ENCODE measurements at places on chromosomes 16 and 17. TPM values are rescaled to one million over a fixed set of nuclear protein-coding genes. Genes with fewer than 3 reads are reported as not detected.

- no peak overlapping the region for H3K4me3 ChIP-seq
- H3K36me3 ChIP-seq, result peaks cover 14% of the 10 kb centered on the region
- no peak for DNase-seq
- H3K4me1 ChIP-seq, result no peaks in the 10 kb centered on the region
Measured at GRCh38 chr17:59754552-59754951, 47.1 kb downstream of the VMP1 start.

DNA sequence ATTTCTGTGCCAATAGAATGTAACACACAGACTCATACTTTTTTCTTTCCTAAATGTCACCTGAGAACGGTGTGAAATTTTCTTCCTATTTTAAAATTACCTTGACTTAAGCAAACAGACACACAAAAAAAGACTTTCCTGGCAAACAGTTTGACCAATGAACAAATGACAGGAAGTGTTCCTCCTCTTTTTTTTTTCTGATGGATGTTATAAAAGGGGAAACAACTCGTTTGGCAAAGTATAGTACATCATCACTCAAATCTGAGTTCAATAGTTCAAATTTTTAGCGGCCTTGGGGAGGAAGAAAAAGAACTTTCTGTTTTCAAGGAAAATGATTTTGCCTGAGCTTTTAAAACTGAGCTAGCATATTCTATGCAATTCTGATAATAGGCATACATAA lies 19.8 kb downstream of the HS3ST3A1 start:
- no peak overlapping the region for H3K4me3 ChIP-seq
- H3K27ac ChIP-seq, result no peak overlapping the region
- H3K36me3 ChIP-seq, result peaks cover 9% of the 10 kb centered on the region
- DNase-seq, result no peak
- H3K27me3 ChIP-seq, result no peaks in the 10 kb centered on the region
- peaks cover 2% of the 10 kb centered on the region for H3K4me1 ChIP-seq

DNA sequence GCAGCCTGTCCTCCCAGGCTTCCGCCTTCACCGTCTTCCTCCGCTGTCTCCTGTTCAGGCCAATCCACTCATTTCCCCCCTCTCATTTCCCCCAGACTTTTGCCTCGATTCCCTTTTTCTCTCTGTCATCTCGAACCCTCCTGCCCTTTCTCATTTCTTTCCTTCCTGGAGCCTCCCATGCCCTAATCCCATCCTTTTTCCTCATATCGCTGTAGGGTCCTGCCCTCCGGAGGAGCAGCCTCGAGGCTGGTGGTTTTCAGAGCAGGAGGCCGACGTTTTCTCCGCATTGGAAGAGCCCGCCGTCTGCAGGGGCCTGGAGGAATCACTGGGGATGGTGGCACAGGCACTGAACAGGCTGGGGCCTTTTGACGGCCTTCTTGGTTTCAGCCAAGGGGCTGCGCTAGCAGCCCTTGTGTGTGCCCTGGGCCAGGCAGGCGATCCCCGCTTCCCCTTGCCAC lies 597 bp downstream of the OVCA2 start:
- no peaks in the 10 kb centered on the region for H3K27me3 ChIP-seq
- peak; percentile 62 for DNase-seq
- H3K36me3 ChIP-seq, result peaks cover 7% of the 10 kb centered on the region

DNA sequence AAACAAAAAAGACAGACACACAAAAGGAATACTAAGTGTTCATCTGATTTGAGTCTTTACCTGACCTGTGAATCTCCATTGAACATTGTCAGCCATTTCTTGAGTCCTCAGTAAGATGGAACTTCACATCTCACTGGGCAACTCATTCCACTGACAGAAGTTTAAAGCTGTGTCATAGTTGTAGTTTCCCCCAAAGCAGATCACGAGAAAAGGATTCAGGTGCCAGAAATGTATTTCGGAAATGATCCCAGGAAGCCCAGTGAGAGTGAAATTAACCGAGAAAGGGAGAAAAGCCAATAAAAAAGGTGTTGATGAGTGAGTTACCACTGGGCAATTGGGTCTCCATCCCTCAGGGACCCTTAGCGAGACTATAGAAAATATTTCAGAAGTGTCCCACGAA lies 6.5 kb downstream of the CHD9 start:
- DNase-seq, result no peak
- H3K27me3 ChIP-seq, result no peaks in the 10 kb centered on the region
- 0 out of 2 replicates have a peak, but pooled peaks cover 2% of the 10 kb centered on the region for H3K4me1 ChIP-seq
- H3K36me3 ChIP-seq, result no peaks in the 10 kb centered on the region
- no peak overlapping the region for H3K27ac ChIP-seq

The TP53TG3F gene
- total RNA-seq, result not detected

GRCh38 chr17:53630638-53631037 lies 192.1 kb upstream of the KIF2B start:
- H3K4me3 ChIP-seq, result no peak overlapping the region
- H3K36me3 ChIP-seq, result no peaks in the 10 kb centered on the region
- no peaks in the 10 kb centered on the region for H3K27me3 ChIP-seq
- H3K4me1 ChIP-seq, result peaks cover 6% of the 10 kb centered on the region

GRCh38 chr16:59148769-59149155 lies 414.6 kb upstream of the GOT2 start:
- H3K27ac ChIP-seq, result no peak overlapping the region
- no peaks in the 10 kb centered on the region for H3K36me3 ChIP-seq
- H3K27me3 ChIP-seq, result no peaks in the 10 kb centered on the region
- H3K4me1 ChIP-seq, result no peaks in the 10 kb centered on the region
- no peak for DNase-seq
- H3K4me3 ChIP-seq, result no peak overlapping the region

DNA sequence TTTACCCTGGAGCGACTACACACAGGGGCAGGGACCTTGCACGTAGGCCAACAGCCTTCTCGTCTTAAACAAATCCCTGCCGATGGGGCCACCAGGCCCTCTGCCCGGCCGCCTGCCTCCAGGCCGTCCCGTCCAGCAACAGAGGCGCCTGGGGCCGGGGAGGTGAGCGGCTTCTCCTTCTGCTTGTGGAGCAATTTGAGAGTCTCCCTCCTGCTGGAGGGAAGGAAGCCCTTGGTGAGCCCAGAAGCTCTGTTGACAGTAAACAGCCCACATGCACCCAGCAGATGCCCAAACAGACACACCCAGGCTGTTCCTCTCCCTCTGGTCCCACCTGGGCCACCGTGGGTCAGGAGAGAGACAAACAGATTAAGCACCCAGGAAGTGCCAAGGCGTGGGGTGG lies 8.1 kb downstream of the SLC43A2 start:
- no peaks in the 10 kb centered on the region for H3K27me3 ChIP-seq
- no peak overlapping the region for H3K4me3 ChIP-seq
- peaks cover 5% of the 10 kb centered on the region for H3K36me3 ChIP-seq
- no peak for DNase-seq

DNA sequence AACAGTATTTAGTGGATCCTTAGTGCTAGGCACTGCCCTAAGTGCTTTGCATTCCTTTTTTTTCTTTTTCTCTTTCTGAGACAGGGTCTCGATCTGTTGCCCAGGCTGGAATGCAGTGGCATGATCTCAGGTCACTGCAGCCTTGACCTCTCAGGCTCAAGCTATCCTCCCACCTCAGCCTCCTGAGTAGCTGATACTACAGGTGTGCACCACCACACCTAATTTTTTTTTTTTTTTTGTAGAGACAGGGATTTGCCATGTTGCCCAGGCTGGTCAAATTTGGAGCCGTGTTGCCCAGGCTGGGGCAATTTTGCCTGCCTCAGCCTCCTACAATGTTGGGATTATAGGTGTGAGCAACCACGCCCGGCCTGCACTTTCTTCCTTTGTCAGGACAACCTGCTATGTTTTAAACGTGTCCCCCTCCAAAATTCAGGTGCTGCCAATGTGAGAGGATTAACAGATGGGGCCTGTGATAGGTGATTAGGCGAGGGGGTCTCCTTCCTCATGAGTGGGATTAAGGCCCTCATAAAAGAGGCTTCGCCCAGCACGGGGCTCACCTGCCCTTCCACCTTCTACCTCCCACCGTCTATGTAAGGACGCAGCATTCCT lies 5.4 kb downstream of the NQO1 start:
- H3K27me3 ChIP-seq, result no peaks in the 10 kb centered on the region
- no peaks in the 10 kb centered on the region for H3K4me1 ChIP-seq
- H3K36me3 ChIP-seq, result peaks cover 5% of the 10 kb centered on the region
- no peak overlapping the region for H3K4me3 ChIP-seq
- no peak for DNase-seq
- no peak overlapping the region for H3K27ac ChIP-seq

DNA sequence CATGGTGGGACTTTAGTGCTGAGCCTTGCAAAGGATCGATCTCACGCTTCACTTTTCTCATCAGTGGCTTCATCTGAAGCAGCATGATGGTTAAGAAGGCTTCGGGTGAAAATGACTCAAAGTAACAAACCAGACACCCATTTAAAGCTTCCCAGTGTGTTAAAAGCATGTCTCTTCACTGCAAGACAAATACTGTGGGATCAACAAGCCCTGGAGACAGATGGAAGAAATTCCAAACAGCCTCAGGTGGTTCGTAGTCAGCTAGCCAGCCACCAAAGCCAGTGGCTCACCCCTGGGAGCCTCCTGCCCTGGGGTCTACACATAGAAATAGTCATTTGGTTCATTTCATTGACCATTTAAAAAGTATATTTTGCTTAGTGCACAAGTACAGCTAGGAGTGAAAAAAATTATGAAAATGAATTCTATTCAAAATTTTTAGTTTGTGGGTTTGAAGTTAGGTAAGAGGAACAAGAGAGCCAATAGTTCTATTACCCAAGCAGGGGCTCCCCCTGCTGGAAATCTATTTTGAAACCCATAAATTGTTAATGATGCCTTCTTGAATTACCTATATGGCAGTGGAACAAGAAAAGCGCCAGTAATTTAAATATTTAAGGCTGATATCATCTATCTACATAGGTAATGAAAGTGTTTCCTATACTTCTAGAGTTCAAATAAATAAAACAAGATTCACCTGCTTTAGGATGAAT lies 51.6 kb downstream of the PMP22 start:
- H3K4me1 ChIP-seq, result no peaks in the 10 kb centered on the region
- H3K27ac ChIP-seq, result no peak overlapping the region
- no peaks in the 10 kb centered on the region for H3K36me3 ChIP-seq
- DNase-seq, result no peak
- H3K4me3 ChIP-seq, result no peak overlapping the region

DNA sequence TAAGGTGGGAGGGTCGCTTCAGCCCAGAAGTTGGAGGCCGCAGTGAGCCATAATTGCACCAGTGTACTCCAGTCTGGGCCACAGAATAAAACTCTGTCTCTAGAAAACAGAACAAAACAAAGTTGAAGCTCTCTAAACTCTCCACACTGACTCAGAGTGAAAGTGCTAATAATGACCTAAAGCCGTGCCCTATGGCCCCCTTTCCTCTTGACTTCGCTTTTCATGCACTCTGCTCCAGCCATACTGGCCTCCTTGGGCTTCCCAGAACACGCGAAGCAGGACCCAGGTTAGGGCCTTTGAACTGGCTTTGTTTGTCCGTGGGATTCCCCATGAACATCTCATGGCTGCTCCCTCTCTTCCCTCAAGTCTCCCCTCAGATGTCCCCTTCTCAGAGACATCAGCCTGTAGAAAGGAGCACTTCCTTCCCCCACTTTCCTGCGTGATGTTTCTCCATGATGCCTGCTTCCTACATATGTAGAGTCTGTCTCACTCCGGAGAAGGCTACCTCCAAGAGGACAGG lies 18.6 kb upstream of the SPN start:
- no peaks in the 10 kb centered on the region for H3K4me1 ChIP-seq
- H3K27me3 ChIP-seq, result no peaks in the 10 kb centered on the region
- no peak for DNase-seq
- no peak overlapping the region for H3K27ac ChIP-seq

The CPHXL2 gene
- not detected for total RNA-seq

The OGFOD1 gene
- 66.5 TPM for total RNA-seq

The KRT16 gene
- not detected for total RNA-seq

The WSCD1 gene
- total RNA-seq, result 33.6 TPM

GRCh38 chr16:12170103-12171040 lies 193.8 kb downstream of the SNX29 start:
- no peak overlapping the region for H3K4me3 ChIP-seq
- no peaks in the 10 kb centered on the region for H3K27me3 ChIP-seq
- H3K36me3 ChIP-seq, result no peaks in the 10 kb centered on the region

GRCh38 chr16:1019231-1020090 lies 37.9 kb downstream of the SOX8 start:
- DNase-seq, result no peak
- H3K36me3 ChIP-seq, result no peaks in the 10 kb centered on the region
- H3K4me3 ChIP-seq, result no peak overlapping the region
- H3K27me3 ChIP-seq, result no peaks in the 10 kb centered on the region

- no peaks in the 10 kb centered on the region for H3K4me1 ChIP-seq
- no peak overlapping the region for H3K4me3 ChIP-seq
- H3K36me3 ChIP-seq, result peaks cover 3% of the 10 kb centered on the region
- no peak overlapping the region for H3K27ac ChIP-seq
- H3K27me3 ChIP-seq, result no peaks in the 10 kb centered on the region
Measured at GRCh38 chr17:63439687-63440086, 6.4 kb downstream of the CYB561 start.

The KRT13 gene
- not detected for total RNA-seq

The ADPRM gene
- total RNA-seq, result 5.1 TPM

DNA sequence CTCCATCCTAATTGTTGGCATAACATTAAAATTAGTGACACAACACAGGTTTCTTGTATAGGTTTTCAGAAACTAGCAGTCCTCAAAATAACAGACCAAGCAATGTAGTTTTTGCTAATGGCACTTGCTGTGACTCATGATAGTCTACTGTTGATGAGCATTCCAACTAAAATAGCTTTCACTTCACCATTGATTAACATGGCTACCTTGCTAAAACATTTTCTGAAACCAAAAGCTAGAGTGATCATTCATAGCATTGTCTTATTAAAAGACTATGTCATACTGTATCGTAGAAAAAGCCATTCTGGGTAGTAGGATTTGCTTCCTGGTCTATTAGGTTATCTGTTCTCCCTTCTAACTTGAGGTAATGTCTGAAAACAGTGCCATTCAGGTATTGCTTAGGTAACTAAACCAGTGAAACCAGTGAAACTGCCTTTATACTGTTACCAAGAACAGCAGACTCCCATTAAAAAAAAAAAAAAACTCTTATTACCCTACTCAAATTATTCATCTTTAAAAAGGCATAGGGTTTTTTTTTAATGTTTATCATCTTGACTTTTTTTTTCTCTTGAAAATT lies 2.5 kb upstream of the CLTC start:
- H3K36me3 ChIP-seq, result peaks cover 2% of the 10 kb centered on the region

DNA sequence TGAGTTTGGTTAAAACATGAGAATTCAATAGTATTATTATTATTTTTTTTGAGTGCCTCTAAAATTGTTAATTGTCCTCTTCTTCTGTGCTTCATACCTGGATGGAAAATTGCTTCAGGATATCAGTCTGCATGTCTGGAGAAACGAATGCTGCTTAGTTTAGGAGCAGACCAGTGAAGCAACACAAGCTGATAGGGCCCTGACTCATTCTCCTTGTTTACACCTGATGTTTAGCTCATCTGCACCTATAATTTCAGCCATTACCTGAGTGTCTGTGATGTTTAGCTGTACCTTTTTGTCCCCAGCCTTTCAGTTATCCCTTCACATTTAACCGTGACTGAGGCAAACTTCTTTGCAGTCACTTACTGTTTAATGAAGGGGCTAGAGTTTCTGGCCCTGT lies 14.8 kb downstream of the SNTB2 start:
- H3K27me3 ChIP-seq, result no peaks in the 10 kb centered on the region
- H3K27ac ChIP-seq, result no peak overlapping the region
- no peak overlapping the region for H3K4me3 ChIP-seq
- H3K36me3 ChIP-seq, result no peaks in the 10 kb centered on the region
- DNase-seq, result no peak

The MT2A gene
- 72.5 TPM for total RNA-seq

Measured in H9 (cell line).